ENCODE measurements at places on chromosomes 4 and X.

DNA sequence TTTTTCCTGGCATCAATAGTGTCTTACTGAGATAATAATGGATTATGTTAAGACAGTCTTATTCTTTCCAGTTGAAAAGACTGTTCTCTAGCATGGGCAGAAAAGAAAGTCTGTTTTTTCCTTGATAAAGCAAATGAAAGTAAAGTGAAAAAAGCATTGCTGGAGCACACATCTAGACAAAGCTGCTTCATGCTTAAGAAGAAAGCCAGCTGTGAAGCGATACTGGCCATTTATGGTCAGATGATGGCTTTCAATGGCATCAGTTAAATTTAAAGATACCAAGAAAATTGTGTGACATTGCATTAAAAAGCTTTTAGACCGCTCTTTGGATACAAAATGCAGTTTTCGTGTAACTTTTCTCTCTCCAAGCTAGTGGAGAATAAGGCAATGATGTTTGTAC lies 242.1 kb upstream of the TRAM1L1 start:
- peak; percentile 15 for DNase-seq

DNA sequence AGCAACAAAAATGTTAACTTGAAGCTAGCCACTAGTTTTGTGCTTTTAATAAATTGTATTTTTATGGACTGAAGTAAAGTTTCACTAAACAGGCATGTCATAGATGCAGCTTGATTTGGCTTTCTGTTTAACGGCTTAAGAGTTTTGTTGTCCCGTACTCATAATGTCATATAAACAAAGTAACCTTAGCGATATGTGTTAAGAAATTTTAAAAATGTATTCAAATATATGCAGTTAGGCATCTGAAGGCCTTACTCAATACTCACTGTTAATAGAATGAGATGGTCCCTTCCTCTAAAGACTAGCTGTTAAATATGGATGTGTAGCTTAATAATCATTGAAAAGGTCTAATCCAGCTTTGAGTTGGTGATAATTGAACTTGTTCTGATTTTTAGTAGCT lies 1.0 kb upstream of the SCLT1 start:
- no peak for DNase-seq

- DNase-seq: no peak
Measured at GRCh38 chr4:110247591-110247990, 49.2 kb upstream of the ELOVL6 start.

- DNase-seq: no peak
Measured at GRCh38 chrX:137426695-137427425, 139.1 kb upstream of the ZIC3 start.

DNA sequence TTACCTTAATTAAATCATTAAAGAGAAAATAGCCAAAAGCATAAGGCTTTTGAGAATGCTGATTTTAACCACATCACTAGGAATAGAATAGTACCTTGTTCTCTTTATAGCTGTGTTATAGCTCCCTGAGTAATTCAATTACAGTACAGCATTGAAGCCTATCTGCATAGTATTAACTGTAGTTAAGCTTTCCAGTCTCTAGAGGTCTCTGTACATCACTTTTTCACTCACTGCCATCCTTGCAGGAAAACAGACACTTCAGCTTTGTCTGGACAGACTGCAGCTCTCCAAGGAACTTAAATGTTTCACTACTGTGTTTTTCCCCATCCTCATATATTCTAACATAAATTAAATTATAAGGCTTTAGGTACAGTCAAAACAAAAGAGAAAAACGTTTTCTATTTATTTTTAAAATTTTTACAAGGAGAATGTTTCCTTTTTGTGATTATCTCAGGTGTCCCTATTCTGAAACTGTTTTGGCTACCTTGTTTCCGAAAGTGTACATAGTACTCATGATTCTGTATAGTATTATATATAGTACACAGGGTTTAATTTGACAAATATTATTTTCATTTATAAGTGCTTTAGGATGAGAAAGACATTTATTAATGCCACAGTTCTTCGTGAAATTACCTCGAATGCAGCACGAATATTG lies 407.9 kb downstream of the PCDH18 start:
- DNase-seq: peak; percentile 86

DNA sequence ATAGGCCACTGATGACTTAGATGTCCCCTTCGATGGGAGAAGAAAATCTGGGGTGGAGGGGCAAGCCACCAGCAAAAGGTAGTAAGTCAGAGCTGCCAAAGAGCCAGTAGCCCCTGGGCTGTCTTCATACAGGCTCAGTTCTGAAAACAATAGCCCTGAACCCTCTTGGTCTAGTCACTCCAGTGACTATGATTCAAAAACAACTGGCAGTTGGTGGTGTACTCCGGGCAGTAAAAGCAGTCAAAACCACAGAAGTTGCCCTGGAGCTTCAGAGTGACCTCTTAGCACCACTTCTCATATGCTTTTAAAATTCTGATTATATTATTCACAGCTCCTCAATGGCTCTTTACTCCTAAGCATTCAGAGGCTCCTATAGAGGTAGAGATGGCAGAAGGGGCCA lies 164.3 kb upstream of the MAMLD1 start:
- no peak for DNase-seq

GRCh38 chr4:41644288-41644914 lies 104.1 kb downstream of the PHOX2B start:
- peak; percentile 61 for DNase-seq

DNA sequence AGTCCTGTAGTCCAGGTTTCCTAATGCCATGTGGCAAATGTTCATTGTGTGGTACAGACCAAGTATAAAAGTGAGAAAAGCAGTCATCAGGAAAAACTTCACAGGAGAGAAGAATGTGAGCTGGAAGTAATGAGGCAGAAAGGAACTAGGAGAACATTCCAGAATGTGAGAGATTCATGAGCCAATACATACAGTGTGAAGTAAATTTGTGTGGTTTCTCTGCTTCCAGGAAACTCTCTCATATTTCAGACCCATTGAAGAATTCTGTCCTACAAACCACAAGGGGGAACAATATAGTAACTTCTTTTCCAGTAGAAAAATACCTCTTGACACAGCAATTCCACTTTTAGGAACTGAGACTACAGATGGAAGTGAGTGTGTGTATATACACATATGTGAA lies 136.5 kb downstream of the RNF150 start:
- DNase-seq: peak; percentile 79

GRCh38 chr4:4413373-4413725 lies 26.4 kb downstream of the NSG1 start:
- no peak for DNase-seq

DNA sequence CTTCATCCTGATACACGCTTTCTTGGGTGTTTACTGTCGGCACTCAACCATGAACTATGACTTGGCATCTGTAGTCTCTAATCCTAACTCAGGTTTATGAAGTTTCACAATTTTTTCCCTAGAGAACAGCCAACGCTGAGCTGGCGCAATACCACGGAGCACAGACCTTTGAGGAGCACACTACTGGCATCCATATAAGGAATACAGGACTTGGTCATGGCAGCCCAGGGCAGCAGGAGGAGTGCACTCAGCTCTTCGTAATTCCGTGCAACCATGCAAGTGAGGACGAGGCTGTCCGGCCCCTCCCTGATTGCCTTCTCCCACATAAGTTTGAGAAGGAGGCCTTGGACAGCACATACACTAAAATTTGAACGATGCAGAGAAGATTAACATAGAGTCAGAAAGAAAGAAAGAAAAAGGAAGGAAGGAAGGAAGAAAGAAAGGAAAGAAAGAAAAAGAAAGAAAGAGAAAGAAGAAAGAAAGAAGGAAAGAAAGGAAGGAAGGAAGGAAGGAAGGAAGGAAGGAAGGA lies 41.0 kb upstream of the PDLIM5 start:
- DNase-seq: peak; percentile 50

DNA sequence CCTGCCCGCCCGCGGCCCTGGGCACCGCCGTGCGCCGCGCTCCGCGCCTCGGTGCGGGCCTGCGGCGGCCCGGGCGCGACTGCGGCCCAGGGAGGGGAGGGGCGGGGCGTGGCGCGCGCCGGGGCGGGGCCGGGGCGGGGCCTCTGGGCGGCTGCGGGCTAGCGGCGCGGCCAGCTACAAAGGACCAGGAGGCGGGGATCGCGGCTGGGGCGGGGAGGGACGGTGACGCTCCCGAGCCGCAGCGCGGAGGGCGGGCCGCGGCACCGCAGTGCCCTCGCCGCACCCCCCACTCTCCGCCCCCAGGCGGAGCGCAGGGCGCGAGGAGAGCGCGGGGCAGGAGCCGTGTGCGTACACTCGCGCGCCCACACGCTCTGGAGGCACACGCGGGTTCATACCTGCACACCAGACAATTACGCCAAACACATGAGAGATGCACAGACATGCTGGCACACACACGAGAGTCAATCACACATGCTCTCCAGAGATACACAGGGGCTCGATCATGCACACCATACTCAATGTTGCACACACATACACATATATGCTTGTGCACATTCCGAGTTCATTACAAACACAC lies at the start of gene CRMP1:
TSS of gene CRMP1 (minus strand) at position 83 of the 577 bp plus-strand sequence. CDS start 117 bp downstream, outside the sequence.
- no peak for DNase-seq

GRCh38 chr4:2792711-2793585 lies at the start of gene SH3BP2:
SH3BP2 (plus strand) TSS chr4:2793085; CDS start chr4:2820618, 27,533 bp downstream.
- DNase-seq: peak; percentile 71

DNA sequence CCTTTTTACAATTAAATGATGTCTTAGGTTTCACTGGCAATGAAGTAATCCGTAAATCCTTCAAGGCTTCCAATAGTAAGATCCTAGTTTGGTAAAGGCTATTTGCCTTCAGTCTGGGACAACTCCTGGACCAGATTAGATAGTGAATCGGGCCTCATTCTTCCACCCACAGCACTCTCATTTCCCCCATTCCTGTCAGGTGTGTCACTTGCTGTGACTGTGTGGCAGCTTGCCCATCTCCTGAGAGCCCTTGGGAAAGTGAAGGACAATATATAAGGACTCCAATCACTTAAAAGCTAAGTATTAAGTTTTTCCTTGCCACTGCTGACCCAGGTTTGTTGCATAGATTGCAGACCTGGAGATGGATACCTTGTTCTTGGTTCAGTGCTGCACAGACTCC lies 3.3 kb upstream of the GASK1B start:
- no peak for DNase-seq

GRCh38 chr4:10275696-10276095 lies 159.1 kb upstream of the WDR1 start:
- DNase-seq: no peak

GRCh38 chr4:37892641-37893040 lies 1.8 kb downstream of the TBC1D1 start:
- no peak for DNase-seq

- DNase-seq: no peak
Measured at GRCh38 chr4:159117564-159117963, 14.7 kb downstream of the RAPGEF2 start.

- DNase-seq: peak; percentile 78
Measured at GRCh38 chrX:40644821-40645358, 2.5 kb downstream of the CXorf38 start.

GRCh38 chr4:24765376-24765988 lies 29.9 kb upstream of the SOD3 start:
- DNase-seq: peak; percentile 49

Measured in choroid plexus epithelial cell (primary cell).